KG1 (cell line): ENCODE measurements at places on chromosomes 11 and 22.

GRCh38 chr22:39617970-39618757 is 47.6 kb downstream of the CACNA1I start:
- no peak for DNase-seq

DNA sequence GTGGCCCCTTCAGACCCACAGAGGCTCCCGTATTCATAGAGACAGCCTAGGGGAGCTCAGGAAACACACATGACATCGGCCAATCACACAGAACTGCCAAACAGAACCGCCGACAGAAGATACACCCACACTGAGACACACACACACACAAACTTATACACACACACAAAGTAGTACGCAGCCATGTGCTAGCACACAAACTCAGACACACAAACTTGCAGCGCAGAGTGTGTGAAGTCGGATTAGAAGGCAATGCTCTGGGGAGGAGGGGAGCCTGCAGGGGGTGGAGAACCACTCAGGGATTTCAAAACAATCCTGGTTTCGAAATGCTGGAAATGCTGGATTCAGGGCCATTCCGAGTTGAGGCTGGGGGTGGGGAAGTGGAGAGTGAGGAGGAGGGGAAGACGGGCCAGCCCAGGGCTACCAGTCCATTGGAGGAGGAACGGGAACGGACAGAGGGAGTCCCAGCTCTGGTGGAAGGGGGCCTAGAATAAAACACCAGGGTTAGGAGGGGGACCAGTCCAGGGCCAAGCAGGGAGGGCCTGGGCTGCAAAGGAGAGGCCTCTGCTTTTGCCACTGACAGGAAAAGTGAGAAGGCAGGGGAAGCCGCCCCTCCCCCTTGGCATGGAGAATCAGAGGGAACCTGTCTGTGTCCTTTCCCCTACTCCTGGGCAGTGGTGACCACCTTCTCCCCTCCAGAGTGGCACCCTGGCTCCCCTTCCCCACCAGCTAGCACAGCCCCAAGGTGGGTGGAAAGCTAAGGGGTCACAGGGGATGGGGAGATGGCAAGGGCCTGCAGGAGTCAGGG is 4.4 kb downstream of the BCL9L start:
- no peak for DNase-seq

- no peak for DNase-seq
Observed at GRCh38 chr11:69317401-69318092, 23.6 kb downstream of the MYEOV start.

DNA sequence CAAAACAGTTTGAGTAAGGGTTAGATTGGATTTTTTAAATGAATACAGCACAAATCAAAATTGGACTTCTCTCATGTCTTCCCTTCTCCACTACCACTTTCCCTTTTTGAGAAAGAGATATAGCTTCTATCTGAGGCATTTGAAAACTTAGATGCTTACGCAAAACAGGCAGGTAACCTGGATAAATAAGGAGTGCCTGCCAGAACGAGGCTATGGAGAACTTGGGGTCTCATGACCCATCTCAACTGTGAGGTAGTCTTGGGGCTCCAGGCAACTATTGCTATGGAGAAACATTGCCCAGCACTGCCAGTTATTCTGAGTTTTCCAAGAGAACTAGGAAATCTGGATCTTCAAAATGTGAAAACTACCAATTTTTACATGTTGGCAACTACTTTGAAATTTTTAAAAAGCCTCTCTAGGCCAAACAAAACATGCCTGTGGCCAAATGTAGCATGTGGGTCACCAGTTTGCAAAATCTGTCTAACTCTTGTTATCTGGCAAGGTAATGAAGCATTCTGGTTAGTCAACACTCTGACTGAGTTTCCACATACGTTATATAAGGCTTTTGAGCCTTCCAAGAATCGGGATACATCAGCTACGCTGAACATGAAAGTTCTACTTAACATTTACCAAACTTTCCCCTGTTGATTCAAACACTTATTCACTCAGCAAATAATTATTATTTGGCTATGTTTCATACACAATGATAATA is 752.7 kb downstream of the KCNA4 start:
- DNase-seq: no peak

- DNase-seq: peak; percentile 81
Observed at GRCh38 chr11:94128291-94128745, 323 bp upstream of the PANX1 start.

GRCh38 chr11:131331546-131331945 is 38.9 kb upstream of the NTM start:
- DNase-seq: no peak

DNA sequence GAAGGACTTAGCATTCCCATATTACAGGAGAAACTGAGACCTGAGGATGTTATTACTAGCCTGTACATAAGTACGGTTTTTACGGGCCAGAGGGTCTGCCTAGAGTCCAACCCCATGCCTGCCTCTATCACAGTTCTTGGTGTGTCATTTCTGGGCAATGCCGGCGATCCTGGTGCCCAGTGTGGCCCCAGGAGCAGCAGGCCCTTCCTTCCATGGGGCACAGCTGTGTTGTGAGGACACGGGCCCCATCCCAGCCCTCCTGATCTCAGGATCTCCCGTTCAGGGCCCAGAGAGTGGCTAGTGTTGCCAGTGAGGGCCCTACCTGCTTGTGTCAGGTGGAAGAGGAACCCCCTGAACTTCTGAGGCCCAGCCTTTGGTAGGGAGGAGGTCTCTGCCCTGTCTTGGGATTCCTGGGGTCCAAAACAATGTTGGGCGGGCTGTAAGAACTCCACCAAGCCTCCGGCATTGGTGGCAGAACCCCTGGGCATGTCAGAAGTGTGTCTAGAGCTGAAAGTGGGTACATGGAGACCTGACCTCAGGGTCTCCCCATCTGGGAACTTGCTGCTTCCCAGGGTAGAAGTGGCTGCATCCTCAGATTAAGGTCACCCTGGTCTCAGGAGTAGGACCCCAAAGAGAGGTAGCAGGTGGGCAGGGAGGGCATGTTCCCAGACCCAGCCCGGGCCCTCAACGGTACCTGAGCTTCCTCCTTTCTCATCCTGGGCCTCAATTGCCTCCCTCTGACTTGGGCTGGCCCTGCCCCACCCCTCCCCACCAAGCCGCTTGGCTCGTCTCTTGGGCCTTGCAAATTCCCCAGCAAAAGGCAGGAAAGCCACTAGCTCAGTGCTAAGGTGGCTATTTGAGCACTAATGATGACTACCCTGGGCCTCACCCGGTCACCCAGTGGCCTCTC is 74.6 kb upstream of the KCNQ1OT1 start:
- no peak for DNase-seq

DNA sequence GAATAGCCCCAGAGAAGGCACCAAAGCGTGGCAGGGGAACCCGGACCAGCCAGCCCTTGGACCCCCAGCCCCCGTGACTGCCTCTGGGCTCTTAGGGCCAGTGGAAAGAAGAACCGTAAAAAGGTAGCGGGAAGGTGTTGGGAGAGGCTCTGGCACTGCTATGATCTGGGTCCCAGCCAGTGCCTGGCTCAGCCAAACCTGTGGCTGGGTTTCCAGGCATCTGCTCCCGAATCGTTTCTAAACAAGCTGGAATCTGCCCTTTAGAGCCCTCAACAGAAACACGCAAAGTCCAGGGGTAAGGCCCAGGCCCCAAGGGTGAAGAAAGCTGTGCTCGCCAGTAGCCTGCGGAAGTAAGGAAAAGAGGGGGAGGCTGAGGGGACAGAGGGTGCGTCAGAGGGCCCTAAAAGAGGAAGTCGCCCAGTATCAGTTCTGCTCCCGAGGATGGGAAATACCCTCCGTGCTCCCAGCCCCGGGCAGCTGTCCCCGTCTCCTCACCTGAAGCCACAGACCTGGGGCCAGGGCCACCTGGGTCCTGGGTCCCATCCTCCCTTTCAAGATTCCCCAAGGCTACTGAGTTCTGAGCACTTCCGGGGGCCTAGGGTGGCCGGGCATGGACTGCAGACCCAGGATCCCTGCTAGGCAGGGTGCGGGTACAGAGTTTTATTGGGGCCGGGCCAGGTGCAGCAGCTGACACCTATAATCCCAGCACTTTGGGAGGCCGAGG is 24.7 kb downstream of the IL10RA start:
- DNase-seq: peak; percentile 79

- no peak for DNase-seq
Observed at GRCh38 chr11:19677381-19678080, 35.1 kb upstream of the NAV2 start.

DNA sequence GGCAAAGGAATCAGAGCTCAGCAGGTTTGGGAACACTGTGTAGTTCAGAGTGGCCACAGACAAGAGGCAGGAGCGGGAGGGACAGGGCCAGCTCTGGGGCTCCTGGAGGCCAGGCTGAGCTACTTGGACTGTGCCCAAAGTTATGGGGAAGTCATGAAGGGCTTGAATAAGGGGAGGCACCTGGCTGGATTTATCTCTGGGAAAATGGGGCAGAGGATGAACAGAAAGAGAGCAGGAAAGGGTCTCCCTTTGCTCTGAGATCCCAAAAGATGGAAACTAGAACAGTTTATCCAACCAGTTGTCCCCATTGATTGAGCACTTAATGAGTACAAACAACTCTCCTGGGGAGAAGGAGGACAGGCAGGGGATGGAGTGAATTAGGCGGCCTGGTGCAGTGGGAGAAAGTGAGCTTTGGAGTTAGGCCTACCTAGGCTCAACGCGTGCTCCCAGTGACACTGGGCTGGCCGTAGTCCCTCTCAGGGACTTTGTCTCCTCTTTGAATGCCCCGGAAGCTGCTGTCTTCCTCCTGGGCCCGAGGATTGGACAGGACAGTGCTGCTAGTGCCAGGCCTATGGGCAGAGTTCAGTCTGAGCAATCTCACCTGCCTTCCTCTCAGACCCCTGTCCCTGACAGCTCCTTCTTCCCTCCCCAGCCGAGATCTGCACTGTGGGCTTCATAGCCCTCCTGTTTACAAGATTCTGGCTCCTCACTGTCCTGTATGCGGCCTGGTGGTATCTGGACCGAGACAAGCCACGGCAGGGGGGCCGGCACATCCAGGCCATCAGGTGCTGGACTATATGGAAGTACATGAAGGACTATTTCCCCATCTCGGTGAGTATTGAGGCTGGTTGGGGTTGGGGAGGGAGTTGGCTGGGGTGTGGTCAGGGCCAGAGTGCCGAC is 2.0 kb downstream of the MOGAT2 start:
- no peak for DNase-seq

DNA sequence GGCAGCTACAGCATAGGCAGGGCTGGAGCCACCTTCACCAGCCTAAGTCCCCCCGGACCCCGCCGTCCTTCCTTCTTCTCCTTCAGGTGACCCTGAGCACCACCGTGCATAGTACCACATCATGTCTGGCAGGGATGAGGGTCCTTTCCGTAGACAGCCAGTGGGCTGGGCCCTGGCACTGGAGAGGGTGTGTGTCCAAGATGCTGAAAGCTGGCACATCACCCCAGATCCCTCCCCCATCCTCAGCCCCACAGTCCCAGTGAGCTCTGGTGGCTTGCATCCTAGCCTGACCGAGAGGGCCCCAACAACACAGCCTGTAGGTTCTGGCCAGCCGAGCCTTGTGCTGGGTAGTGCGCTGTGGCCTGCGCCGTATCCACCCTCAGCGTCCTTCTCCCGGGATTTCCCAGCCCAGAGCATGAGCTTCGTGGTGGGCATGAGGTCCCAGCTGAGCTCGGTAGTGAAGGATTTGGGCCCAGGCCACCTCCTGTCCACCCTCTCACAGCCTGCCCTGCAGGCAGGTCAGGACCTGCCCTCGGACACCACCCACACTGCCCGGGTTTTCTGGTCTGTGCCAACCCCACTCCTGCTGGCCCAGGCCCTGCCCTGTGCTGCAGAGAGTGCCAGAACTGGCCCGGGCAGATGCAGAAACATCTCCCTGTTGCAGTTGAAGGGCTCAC is 1124.3 kb downstream of the BRD1 start:
- DNase-seq: no peak

GRCh38 chr22:48091060-48091650 is 1328.7 kb downstream of the TBC1D22A start:
- no peak for DNase-seq

DNA sequence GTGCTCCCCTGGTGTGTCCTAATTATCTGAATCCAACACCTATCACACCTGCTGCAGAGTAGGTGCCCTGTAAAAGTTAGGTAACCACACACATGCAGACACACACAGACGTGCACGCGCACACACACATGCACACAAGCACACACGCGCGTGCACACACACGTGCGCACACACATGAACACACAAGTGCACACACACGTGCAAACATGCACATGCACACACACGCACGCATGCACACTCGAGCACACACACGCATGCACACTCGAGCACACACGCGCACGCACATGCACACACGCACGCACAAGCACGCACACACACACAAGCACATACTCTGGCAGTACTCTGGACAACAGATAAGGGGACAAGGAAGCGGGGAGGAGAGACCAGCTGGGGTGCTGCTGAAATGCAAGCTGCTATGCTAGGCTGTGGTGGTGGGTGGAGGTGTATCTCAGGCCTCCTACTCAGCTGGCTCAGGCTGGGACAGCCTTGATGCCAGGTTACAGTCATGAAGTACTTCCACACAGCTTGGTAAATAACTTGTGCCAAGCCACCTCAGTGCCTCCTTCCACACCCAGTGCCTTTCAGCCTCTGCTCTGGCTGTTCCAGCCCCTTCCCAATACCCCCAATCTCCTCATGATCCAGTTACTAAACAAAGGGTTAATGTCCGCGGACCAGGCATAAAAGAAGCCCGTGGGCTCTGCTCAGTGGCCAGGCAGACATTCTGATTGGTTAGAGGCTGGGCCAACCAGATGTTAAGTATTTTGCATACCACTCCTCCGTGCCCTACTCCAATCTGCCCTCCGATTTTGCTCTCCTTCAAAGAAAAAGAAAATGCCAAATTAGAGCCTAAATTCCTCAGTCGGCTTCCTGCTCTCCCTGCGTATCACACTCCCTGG is 374.1 kb downstream of the TENM4 start:
- DNase-seq: no peak

GRCh38 chr11:120020981-120021380 is 116.9 kb downstream of the TRIM29 start:
- no peak for DNase-seq

DNA sequence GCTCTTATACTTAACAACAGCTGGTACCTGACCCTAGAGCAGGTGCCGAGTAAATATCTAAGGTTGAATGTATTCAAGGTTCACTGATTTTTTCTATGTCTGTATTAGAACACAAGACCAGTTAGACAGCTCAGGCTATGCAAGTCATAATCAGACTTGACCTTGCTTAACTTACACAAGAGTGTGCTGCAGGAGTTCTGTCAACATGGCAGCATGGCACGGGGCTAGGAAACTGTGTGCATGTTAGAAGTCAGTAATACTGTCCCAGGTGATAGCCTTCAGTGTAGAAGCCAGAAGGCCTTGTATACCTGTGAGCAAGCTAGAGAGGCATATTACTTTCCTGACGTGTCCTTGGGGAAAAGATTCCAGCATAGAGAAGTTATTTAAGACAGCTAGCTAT is 253.1 kb downstream of the FAT3 start:
- DNase-seq: no peak

- DNase-seq: no peak
Observed at GRCh38 chr11:93613231-93613831, 48.2 kb upstream of the CEP295 start.

- no peak for DNase-seq
Observed at GRCh38 chr22:48944751-48945620, 882.7 kb downstream of the BRD1 start.

- DNase-seq: no peak
Observed at GRCh38 chr11:18705651-18706281, 7.2 kb downstream of the TMEM86A start.

DNA sequence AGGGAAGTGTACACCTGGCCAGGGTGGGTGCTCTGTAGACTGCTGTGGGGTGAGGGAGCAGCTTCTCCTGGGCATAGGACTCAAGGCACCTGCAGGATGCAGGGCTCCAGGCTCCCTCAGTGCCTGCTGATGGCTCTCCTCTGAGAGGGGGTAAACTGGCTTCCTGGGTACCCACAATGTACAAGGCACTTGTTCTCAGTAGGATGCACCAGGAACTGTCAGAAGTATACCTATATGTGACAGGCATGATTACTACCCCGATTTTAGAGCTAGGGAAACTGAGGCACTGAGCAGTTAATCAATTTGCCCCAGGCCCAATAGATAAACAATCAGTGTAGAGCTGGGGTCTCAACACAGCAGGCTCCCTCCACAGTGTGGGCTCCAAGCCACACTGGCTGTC is 31.4 kb upstream of the GNAZ start:
- no peak for DNase-seq
